ENCODE measurements at places on chromosomes 2 and 18.
A peak's percentile ranks its signal among the peaks of the same experiment; 100 is the strongest.

- no peak for DNase-seq
Measured at GRCh38 chr2:10597956-10598355, 91.8 kb downstream of the NOL10 start.

GRCh38 chr2:144524118-144525009, 4.4 kb upstream of the ZEB2 start:
- no peak for DNase-seq

DNA sequence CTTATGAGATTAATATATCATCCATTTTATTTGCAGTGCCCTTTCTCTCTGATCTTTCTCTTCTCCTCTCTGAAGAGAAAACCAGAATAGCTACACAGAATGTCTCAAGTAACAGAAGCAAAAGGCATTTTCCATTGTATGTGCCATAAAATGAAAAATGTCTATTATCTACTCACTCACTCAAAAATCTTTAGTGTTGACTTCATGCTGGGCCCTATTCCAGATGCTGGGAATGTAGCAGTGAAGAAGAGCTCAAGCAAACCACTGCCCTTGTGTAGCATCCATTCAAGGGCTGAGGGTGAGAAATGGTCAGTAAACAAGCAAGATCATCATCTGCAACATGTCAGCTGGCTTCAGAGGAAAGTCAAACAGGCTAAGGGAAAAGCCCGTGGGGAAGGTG, 427.7 kb downstream of the METTL4 start:
- no peak for DNase-seq

- no peak for DNase-seq
Measured at GRCh38 chr18:58110398-58110797, 66.4 kb downstream of the NEDD4L start.

DNA sequence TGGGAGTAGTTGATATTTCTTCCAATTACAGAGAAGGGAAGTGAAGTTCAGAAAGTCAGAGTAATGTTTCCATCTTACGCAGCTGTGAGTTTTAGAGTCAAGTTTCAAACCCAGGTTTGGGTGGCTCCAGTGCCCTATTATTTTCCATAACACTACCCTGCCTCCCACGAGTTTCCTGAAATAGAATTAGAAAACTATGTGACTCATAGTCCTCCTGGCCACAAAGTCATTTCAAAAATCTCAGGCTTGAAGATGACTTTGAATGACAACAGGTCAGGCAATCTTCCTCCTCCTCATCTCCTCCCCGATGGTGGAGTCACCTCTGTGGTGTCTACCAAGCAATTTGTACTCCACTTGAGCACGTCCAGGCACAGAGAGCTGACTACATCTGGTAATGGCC, 212.3 kb upstream of the TRIB2 start:
- DNase-seq: no peak

DNA sequence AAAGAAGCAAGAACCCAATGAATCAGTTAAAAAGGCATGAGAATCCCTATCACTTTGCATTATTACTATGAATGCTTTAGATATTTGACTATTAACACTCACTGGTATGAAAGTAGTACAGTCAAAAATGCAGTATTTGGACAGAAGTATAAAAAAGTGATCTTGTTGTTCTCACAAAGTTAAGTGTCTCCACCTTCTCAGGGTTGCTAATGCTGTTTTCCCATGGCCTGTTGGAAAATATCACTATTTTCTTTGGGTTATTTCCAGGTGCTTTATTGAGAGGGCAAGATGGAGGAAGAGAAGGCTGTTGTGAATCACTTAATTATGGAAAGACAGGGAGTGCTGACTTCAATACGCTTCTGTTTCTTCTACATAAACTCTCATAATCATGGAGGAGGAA, 13.6 kb upstream of the CREB1 start:
- DNase-seq: no peak

DNA sequence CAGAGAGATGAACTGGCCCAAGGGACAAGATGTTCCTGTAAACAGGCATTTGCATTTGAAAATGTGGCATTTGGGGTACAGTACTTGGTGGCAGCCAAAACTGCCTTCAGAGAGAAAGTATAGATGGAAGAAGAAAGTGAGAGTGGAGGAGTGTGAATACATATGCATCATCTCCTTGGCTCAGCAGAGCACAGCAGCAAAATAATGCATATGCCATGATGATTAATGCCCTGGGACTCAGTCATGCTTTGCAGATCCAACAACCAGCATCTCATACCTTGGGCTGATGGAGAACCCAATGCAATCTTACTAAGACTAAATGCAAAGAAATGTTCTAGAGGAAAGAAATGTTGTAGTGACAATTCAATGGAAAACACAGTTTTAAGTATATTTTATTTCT, 29.7 kb upstream of the CYTIP start:
- DNase-seq: no peak

GRCh38 chr2:196252408-196253115, 81.2 kb upstream of the STK17B start:
- no peak for DNase-seq

GRCh38 chr2:191560411-191560980, 117.4 kb upstream of the NABP1 start:
- no peak for DNase-seq

DNA sequence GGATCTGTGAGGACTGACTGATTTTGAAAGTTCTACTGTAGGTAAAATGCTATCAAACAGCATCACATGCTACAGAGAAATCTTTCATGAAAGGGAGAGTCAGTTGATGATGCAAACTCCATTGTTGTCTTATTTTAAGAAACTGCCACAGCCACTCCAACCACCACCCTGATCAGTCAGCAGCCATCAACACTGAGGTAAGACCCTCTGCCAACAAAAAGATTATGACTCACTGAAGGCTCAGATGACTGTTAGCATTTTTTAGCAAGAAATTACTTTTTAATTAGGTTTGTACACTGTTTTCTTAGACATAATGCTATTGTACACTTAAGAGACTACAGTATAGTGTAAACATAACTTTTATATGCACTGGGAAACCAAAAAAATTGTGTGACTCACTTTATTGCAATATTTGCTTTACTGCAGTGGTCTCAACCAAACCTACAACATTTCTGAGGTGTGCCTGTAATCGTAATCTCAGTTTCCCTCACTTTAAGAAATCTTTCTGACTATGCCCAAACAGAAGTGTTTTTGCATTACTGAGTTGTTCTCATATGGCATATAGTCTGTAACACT, 42.8 kb downstream of the METTL8 start:
- no peak for DNase-seq

GRCh38 chr2:97983698-97984097, 12.1 kb downstream of the TMEM131 start:
- DNase-seq: no peak

- DNase-seq: no peak
Measured at GRCh38 chr2:46784278-46784677, 131.3 kb downstream of the MCFD2 start.

- DNase-seq: no peak
Measured at GRCh38 chr2:66683599-66683998, 248.7 kb downstream of the MEIS1 start.

- no peak for DNase-seq
Measured at GRCh38 chr2:9778471-9779316, 64.6 kb upstream of the TAF1B start.

GRCh38 chr2:135561925-135562324, 30.6 kb downstream of the R3HDM1 start:
- no peak for DNase-seq

GRCh38 chr2:42031281-42032223, 16.3 kb upstream of the PKDCC start:
- no peak for DNase-seq

DNA sequence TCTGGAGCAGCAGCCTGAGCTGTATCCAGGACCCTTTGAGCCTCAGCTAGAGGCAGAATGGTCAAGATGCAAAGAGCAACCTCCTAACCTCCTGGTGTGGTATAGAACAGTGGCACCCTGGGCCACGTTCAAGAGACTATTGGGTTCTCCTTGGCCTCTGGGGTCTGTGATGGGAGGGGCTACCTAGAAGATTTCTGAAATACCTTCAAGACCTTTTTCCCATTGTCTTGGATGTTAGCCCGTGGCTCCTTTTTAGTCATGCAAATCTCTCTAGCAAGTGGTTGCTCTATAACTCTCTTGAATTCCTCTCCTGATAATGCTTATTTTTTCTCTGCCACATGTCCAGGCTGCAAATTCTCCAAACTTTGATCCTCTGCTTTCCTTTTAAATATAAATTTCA, 106.3 kb upstream of the SULT1C3 start:
- no peak for DNase-seq

GRCh38 chr2:145352484-145352883, 832.6 kb upstream of the ZEB2 start:
- no peak for DNase-seq

- no peak for DNase-seq
Measured at GRCh38 chr18:57431002-57431382, 4.2 kb upstream of the ONECUT2 start.

GRCh38 chr18:59689756-59690155, 7.5 kb downstream of the CCBE1 start:
- no peak for DNase-seq

DNA sequence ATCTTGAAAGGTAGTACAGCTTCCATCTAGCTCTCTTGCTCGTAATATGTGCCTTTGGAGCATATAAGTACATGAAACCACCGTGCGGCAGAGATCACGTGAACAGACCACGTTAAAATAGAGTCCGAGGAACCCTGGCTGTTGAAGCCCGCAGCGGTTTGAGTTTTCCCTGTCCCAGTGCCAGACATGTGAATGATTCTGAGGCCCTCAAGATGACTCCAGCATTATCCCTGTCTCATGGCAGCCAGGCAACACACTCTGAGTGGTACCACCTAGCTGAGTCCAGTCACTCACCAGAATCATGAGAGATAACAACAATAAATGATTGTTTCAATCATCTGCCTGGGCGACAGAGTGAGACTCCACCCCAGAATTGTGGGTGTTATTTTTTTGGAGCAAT, 21.6 kb upstream of the AAK1 start:
- no peak for DNase-seq

DNA sequence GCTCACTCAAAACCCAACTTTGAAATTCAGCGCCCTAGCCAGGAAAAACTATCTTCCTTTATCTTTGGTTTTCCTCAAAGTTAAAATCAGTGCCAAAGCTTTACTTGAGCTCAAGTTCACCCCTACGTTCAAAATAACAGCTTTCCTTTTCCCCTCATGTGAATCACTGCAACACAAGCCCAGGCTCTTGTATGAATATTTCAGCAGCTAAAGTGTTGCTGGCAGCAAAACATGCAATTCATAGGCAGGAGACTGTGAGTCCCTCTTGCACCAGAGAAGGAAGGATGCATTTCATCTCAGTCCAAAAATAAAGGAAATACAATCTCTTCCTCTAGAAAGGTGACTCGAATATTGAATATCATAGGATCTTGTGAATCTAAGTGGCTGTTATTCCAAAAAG, 461.3 kb upstream of the SOX11 start:
- no peak for DNase-seq

DNA sequence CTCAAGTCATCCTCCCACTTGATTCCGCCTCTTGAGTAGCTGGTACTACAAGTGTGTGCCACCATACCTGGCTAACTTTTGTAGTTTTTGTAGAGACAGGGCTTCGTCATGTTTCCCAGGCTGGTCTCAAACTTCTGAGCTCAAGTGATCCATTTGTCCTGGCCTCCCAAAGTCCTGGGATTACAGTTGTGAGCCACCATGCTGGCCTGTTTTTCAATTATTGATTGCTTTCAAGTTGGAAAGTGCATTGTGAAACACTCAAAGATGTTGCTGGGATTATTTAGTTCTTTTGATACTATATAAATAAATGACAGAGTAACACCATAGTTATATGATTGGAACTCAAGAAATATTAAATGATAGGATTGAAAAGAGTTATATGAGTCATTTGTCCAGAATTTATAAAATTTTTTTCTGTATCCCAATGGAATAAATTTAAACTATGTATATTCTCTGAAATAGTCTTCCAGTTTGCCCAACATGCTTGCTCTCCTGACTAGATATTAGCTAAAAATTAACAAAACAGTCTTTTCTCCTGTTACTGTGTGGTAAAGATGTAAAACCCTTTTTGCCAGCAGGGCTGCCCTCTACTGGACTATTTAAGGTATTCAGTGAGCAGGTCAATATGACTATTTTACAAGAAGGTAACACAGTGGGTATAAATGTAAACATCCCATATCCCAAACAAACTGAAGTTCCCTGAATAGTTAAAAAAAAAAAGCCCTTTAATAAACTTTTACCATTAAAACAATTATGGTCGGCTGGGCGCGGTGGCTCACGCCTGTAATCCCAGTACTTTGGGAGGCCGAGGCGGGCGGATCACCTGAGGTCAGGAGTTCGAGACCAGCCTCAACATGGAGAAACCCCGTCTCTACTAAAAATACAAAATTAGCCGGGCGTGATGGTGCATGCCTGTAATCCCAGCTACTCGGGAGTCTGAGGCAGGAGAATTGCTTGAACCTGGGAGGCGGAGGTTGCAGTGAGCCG, 42.7 kb downstream of the ACSL3 start:
- peak; percentile 21 for DNase-seq

GRCh38 chr2:149087751-149088150, 49.3 kb downstream of the LYPD6B start:
- no peak for DNase-seq

- no peak for DNase-seq
Measured at GRCh38 chr2:46001741-46002506, 295.3 kb upstream of the EPAS1 start.

DNA sequence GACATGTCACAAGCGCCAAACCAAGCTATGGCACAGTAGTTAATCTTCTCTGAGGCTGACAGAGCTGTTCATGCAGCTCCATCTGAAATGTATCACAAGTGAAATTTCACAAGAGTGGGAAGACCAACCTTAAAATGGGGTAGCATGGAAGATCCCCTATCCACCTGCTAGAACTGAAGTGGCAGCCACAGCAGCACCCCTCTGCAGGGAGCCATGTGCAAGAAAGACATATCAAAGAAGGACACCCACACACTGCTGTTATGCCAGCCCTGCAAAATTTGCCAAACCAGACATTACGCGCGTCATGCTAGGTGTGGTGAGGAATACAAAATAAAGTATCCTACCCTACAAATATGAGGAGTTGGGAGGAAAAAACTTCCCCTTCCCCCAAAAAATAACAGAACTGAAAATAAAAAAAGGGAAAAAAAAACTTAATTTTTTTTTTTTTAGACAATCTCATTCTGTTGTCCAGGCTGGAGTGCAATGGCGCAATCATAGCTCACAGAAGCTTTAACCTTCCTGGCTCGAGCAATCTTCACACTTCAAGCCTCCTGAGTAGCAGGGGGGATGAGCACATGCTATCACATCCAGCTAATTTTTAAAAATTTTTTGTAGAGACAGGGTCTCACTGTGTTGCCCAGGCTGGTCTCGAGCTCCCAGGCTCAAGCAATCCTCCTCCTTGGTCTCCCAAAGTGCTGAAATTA, 76.2 kb downstream of the STK39 start:
- DNase-seq: no peak

- peak; percentile 18 for DNase-seq
Measured at GRCh38 chr2:196453613-196454047, 185.9 kb upstream of the CCDC150 start.

- no peak for DNase-seq
Measured at GRCh38 chr2:202335791-202336467, 40.2 kb upstream of the BMPR2 start.

DNA sequence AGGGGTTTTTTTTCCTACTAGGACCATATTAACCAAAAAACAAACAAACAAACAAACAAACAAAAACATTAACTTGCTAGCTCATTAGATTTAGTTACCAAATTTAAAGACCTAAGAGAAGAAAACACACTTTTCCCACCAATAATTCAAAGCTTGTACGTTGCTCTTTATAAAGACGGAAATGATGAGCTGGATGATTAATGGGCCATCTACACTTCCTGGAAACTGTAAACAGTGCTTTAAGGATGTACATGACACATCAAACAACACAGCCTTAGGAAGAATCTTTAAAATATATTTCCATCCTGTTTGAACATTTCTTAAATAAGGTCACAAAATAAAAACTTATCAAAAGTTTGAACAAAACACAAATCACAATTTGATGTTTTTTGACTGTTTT, 982 bp downstream of the BMP10 start:
- no peak for DNase-seq

Measured in activated CD4-positive, alpha-beta T cell treated with anti-CD3 and anti-CD28 coated beads, Interleukin-2, amount 50 U/mL, for 1 hour (primary cell).